ENCODE measurements at places on chromosomes 5 and 9.

DNA sequence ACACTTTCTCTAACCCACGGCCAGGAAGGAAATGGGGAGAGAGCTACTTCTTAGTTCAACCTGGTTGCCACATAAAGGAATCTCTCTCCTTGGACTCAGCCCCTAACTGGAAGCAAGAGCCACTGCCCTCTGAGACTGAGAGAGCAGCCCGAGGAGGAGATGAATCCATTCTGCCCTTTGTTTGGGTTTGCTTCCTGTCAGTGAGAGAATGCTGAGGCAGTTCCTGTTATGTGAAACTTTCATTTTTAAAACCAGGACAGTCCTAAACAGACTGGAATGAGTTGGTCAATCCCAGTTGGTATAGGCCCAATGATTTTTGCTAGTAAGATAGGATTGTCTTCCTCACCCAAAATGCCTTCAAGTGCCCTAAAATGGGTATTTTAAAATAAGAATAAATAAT, 205.1 kb downstream of the NTRK2 start:
- DNase-seq: no peak

- DNase-seq: no peak
These were observed 52.6 kb downstream of the MTX3 start for GRCh38 chr5:79938468-79938867.

DNA sequence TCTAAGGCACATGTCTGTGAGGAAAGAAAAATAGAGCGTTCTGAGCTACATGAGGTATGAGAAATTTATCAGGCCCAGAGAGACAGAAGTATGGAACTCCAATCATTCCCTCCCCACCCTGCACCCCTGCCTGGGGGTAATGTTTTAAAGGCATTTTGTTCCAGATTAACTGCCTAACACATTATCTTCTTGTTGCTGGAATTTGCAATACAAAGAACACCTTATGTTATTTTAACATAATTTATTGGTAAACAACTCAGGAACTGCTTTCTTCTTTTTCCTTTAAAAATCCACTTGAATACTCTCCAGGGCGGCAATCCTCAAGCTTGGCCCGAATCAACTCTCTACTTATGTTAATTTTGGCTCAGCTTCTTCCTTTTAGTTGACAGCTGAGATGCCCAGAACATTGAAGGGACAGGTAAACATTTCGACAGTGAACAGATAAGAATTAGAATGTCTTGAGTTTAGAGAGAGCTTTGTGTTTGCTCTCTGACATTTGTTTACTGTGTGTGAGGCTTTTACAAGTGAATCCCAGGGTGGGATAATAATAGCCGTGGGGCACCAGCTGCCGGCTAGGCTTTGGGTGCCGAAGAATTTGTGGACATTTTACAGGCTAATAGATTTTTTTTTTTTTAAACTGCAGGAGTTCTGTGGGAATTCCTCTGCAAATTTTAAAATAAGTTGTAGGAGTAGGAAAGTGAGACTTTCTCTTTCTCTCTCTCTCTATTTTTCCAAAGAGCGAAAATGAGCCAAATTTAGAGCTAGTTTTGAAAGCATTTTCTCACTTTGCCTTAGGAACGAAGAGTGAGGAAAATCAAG, 96.4 kb upstream of the TAF11L2 start:
- no peak for DNase-seq

- DNase-seq: no peak
These were observed 34.9 kb downstream of the SH3GL2 start for GRCh38 chr9:17613758-17614157.

DNA sequence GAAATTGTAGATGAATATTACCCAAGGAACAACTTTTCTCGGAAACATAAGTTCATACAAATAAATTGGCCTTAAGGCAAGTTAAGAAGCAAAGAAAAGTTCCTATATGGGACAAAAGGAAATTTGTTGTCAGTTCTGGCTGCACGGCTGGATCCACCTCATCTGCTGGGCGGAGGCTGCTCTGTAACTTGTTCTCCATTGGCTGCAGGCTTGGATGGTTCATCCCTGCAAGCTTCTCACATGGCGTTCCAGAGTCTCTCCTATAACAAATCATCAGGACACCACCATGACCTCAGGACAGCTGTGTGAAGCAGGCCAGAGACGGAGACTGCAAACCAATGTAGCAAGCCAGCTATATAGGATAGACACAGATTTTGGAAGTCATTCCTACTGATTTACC, 81.4 kb upstream of the DAB2 start:
- DNase-seq: no peak

Data from omental fat pad (tissue), 4 donors.